Naive B cell (primary cell): ENCODE measurements at places on chromosomes 2 and 18. TPM values are rescaled to one million over a fixed set of nuclear protein-coding genes. Genes with fewer than 3 reads are reported as not detected.

SP5 gene
- polyA plus RNA-seq: not detected

EVA1A gene
- polyA plus RNA-seq: 0.27 TPM

DYTN gene
- polyA plus RNA-seq: not detected

OR6B2 gene
- not detected for polyA plus RNA-seq

TUBA4B gene
- not detected for polyA plus RNA-seq

ANKRD36 gene
- 0.47 TPM for polyA plus RNA-seq

ANTXR1 gene
- polyA plus RNA-seq: not detected

ANKRD30B gene
- not detected for polyA plus RNA-seq

C2orf81 gene
- 4.2 TPM for polyA plus RNA-seq

ALPG gene
- not detected for polyA plus RNA-seq

CD28 gene
- 0.31 TPM for polyA plus RNA-seq

CROCC2 gene
- polyA plus RNA-seq: not detected

GFPT1 gene
- polyA plus RNA-seq: 6.3 TPM

GNLY gene
- 6.3 TPM for polyA plus RNA-seq

OXER1 gene
- polyA plus RNA-seq: not detected

CLEC4F gene
- not detected for polyA plus RNA-seq

TOGARAM2 gene
- polyA plus RNA-seq: 0.14 TPM

GKN1 gene
- polyA plus RNA-seq: not detected

TMEM247 gene
- not detected for polyA plus RNA-seq

KCNIP3 gene
- not detected for polyA plus RNA-seq
